ENCODE measurements at places on chromosomes 5 and 9.

DNA sequence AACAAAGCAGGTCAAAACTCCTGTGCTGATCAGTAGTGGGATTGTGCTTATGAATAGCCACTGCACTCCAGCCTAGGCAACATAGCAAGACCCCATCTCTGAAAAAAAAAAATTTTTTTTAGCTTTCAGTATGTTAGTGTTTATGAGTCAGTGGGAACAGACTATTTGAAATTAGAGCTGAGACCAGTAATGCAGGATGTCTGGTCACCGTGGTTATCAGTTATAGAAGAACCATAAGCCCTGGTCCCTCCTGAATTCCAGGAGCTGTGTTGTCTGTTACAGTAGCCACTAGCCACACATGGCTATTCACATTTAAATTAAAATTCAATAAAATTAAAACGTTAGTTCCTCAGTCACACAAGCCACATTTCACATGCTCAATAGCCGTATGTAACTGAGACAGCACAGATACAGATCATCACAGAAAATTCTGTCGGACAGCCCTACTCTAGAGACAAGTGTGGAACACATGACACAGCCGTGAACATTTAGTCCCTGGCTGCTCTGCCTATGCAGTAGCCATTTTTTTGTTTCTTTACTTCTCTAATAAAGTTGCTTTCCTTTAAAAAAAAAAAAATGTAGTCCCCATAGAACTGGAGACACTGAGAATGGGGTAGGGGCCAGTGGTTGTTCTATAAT lies 96.1 kb upstream of the SAP30L start:
- DNase-seq = no peak

DNA sequence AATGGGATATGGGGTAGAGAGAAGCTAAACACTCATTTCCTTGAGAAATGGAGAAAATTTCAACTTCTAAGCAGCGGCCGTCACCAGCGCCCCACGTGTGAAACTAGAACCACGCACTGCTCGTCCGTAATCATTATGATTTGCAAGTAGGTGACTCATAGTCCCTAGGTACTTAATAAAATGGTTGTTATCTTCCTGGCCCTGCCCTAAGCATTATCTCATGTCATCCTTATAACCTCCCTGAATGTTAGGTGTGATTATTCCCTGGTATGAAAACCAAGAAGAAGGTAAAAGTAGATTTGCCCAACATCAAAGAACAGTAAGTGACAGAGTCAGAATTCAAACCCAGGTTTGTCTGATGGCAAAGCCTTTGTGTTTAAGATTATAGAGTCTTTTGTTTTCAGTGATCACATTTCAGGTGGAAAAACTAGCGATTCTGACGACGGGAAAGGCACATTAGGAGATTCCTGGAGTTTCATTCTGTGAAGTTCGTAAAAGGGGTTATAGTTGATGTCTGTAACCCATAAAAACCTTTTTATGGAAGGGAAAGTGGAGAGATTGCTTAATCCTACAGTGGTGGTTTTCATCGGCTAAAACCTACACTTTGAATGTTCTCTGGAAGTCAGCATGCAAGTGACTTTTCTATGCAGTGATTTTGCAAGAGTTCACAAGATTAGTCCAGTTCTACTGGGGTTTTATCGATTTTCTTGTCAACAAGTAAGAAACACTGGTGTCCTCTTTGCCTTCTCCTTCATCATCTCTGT lies 202.9 kb upstream of the WWC1 start:
- DNase-seq = no peak

DNA sequence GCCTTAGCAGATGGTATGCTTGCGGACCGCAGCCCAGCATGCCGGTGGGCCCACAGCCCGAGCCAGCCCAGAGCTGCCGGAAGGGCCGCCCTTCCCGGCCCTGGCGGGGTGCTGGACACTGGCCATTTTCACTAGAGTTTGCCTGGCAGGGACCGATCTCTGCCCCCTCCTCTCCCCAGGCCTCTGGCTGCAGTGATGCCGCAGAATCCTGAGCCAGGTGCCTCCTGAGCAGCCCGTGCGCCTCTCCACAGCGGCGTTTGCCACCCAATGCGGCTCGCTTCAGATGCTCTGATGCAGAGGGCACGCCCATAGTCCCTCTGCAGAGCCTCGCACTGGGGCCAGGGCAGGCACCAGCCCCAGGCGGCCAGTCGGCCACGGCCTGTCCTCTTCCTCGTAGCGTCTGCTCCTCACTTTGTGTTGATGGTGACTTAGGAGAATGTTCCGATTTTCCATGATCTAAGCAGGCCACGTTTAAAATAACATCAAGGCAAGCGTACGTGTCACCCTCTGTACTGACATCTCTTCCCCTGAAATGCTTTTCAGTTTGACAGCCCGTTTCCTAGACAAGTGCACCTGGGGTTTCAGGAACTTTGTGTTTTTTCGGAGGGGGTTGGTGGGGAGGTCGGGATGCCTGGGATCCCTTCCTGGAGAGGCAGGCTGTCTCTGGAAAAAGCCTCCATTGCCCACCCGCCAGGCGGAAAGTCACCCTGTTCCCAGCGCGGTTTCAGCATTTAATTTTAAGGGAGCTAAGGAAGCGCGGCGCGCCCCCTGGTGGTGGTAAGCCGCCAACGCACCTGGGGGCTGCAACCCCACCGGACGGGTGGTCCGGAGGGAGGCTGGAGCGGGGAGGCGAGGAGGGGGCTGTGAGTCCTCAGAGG lies 29.8 kb upstream of the HMCN2 start:
- peak; percentile 71 for DNase-seq

GRCh38 chr5:146910239-146910638 lies 31.7 kb upstream of the PPP2R2B start:
- no peak for DNase-seq

- no peak for DNase-seq
Measured at GRCh38 chr9:93060746-93061259, 2.3 kb downstream of the SUSD3 start.

- no peak for DNase-seq
Measured at GRCh38 chr5:57311921-57312735, 138.3 kb downstream of the GPBP1 start.

GRCh38 chr9:70510157-70510770 lies 95.8 kb upstream of the KLF9 start:
- no peak for DNase-seq

DNA sequence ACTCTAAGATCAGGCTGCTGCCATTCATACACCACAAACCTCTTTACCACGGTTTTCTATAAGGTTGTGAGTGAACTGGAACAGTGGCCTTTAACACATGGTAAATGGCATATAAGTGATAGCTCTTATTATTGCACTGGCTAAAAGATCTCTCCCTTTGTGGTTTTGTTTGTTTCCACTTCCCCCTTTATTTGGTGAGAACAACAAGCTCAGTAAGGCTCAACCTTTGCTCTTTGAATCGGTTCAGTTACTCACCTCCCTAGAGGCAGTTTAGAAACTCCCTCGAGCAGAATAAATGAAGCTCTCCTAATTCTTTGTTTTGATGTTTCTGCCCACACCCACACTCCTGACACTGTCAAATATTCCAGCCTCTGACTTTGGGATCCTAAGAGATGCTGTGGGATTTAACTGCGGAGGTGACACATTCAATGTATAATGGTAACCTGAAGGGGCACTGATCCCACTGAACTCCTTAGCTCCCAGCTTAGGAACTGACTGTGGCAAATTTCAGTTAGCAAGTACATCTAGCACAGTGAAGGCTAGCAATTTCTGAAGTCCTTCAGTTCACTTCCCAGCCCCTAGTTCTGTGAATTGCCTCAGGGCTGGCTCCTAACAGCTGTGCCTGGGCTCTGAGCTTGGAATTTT lies 22.5 kb upstream of the RAD23B start:
- no peak for DNase-seq

DNA sequence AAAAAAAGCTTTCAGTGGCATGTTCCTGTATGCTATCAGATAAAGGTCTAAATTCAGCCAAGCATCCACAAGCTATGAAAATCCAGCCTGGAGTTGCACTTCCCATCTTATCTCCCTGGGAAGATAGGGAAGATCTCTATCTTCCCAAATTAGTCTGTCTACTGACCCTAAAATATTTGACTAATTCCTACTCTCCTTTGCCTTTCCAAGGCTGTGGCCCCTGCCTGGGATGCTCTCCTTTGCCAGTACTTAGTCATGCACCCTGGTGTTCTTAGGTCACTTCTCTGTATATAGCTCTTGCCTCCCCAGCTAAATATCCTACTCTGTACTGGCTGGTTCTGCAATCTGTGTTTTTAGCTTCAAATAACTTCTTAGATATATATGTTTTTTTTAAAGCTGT lies 44.0 kb upstream of the PLPP1 start:
- DNase-seq = no peak

- peak; percentile 51 for DNase-seq
Measured at GRCh38 chr9:121686930-121687541, 35.6 kb downstream of the DAB2IP start.

- DNase-seq = no peak
Measured at GRCh38 chr5:33241802-33242201, 199.0 kb upstream of the TARS1 start.

- DNase-seq = peak; percentile 74
Measured at GRCh38 chr5:160508780-160509361, 87.2 kb downstream of the PTTG1 start.

GRCh38 chr9:97109194-97109811 lies 70.4 kb upstream of the CTSV start:
- DNase-seq = peak; percentile 20

DNA sequence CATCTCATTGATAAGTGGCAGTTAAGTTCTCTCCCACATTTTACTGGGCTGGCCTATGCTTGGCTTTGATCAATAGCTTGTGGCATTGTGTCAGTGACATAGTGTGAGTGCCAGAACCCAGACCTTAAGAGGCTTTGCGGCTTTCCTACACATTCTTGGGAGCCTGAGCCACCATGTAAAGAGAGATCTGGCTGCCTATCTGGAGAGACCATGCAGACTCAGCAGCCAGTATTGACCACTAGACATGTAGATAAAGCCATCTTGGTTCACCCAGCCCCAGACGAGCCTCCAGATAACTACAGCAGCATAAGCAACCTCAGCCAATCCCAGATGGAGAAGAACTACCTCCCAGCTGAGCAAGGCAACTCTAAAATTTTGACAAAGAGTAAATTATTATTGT lies 28.6 kb downstream of the C9orf153 start:
- DNase-seq = no peak

- DNase-seq = no peak
Measured at GRCh38 chr5:109779036-109779735, 89.5 kb downstream of the MAN2A1 start.

DNA sequence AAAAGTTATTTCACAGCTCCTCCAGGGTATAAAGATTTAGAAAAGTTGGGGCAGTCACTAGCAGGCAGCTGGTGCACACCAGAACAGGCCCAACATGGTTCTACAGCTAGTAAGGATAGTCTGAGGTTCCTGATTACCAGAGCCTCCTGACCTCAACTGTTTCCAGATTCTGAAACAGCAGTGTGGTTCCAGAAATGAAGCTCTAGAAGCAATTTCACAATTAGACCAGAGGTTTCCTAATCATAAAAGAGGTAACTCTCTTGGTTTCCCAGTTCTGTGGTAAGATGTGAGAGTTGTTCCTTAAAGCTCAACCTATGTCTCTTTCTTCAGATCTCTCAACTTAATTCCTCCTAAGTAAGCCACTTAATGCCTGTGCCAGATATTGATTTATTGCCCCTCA lies 11.9 kb downstream of the AGTPBP1 start:
- DNase-seq = no peak

DNA sequence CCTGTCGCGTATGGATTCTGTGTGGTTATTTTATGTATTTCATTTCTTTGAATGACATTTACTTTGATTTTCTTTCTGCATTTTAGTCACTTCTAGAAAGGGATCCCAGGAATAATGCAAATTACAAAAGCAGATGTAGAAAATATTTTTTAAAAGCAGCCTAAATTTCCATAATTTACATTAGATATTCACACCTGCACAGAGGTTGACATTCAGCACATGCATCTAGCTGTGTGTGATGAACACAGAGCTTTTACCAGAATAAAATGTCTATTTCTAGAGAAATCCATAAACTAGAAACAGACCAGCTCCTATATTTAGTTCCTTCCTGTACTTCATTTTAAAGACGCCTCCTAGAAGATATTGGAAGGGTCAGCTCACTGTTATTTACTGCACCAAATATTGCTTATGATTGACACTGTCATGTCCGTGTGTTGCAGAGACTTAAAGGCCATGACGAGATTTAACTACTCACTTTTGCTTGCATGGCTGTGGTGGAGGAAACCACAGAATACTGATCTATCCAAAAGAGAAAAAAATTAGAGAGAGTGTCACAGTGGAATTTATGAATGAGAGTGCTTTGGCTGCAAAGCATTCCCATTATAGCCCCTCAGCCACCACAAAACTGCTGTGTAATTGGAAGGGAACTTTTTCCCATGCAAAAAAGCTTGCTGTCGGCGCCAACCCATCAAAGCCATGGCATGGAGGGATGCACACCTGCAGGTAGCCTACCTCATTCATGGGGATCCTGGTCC lies 58.1 kb downstream of the EBF1 start:
- DNase-seq = no peak

- no peak for DNase-seq
Measured at GRCh38 chr5:158819095-158819494, 280.6 kb downstream of the EBF1 start.

- no peak for DNase-seq
Measured at GRCh38 chr5:172835994-172836356, 1.9 kb downstream of the ERGIC1 start.

DNA sequence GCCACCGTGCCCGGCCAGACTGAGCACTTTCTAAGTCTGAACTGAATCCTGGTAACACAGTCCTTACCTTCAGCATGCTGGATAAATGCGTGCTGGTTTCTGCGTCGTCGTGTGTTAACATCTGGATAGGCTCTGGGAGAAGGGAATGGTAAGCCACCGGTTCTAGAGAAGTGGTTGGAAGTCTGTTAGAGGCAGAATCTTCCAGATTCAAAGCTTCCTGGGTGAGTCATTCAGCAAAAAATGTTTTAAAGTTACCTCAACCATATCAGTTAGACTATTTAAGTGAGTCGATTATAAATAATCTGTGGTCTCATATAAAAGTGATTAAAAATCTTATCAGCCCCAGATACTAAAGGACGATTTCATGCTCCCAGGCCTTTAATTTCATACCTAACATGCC lies 256.5 kb upstream of the NFIL3 start:
- DNase-seq = no peak

DNA sequence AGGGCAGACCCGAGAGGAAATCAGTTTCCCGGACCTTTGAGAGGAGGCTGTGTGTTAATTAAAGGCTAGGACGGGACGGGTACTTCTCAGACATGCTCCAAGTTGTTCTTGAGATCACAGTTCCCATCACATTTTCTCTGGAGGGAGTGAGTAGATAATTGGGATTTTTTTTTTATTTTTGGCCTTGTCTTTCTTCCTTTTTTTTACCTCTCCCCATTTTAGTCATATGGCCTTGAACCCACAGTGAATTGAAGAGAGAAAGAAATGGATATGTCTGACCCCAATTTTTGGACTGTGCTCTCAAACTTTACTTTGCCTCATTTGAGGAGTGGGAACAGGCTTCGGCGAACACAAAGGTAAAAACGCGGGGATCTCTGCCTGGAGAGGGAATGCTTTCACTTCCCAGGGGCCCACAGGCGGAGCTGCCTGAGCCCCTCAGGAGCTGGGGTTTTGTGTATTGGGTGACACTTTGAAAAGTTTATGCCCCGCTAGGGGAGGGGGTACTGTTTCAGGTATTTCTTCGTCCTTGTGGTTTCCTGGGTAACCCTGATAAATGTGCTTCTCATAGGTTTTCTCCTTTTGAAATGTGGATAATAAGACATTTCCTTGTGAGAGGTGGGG lies 191.8 kb downstream of the CD180 start:
- DNase-seq = peak; percentile 10
